SIG-M5 (cell line): ENCODE measurements at places on chromosomes 4 and X.
A peak's percentile ranks its signal among the peaks of the same experiment; 100 is the strongest.

DNA sequence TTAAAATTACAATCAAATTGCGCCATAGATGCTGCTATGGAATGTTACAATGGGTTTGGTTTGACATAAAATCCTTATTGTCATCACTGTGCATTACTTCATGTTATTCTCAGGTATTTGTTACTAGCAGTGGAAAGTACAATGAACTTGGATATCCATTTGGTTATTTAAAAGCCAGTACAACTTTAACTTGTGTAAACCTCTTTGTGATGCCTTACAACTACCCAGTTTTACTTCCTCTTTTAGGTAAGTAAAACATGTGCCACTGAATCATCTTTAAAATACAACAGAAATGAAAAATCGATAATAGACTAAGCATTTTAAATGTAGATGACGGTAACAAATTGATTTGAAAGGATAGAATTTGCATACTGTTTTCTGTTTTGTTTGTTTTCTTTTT lies 35.6 kb downstream of the INTS6L start:
- DNase-seq = peak; percentile 40

DNA sequence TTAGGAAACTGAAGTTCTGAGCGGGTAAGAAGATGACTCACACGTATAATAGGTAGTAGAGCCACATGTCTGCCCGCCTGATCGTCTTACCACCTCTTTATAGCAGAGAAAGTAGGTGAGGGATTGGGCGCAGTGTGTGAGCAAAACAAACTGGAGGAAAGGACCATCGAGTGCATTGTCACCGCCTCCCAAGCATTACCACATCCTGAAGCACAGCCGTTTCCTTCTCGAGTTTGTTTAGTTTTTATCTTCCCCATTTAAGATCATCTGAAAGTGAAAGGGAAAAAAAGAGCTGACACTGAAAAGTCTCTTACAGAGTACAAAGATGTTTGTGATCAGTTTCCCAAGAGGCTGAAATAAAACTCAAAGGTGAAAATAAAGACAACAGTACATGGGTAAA lies 14.8 kb downstream of the PDK3 start:
- peak; percentile 42 for DNase-seq

- DNase-seq = no peak
These were observed 18.5 kb downstream of the P2RY8 start for GRCh38 chrX:1518512-1518911.

GRCh38 chrX:153926858-153927671 lies 1.0 kb upstream of the ARHGAP4 start:
- DNase-seq = peak; percentile 79

- no peak for DNase-seq
These were observed 556.3 kb downstream of the PPARGC1A start for GRCh38 chr4:23333556-23333945.

DNA sequence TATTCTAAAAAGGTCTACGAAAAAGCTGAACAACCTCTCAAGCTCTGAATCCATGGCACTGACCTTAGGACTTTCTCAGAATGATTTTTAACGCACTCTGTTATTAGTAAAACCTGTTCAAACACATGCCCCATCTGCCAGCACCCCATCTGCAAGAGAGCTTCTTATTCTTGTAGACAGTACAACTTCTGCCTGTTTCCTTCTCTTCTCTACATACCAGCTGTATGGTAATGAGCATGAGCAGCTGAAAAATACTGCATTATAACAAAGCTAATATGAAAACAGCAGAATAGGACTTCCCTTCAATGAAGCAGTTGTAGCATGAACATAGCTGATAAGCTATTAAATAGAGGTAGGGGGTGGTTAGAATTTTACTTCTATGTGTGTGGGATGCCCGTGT lies 167.9 kb downstream of the FBXW7 start:
- DNase-seq = no peak

DNA sequence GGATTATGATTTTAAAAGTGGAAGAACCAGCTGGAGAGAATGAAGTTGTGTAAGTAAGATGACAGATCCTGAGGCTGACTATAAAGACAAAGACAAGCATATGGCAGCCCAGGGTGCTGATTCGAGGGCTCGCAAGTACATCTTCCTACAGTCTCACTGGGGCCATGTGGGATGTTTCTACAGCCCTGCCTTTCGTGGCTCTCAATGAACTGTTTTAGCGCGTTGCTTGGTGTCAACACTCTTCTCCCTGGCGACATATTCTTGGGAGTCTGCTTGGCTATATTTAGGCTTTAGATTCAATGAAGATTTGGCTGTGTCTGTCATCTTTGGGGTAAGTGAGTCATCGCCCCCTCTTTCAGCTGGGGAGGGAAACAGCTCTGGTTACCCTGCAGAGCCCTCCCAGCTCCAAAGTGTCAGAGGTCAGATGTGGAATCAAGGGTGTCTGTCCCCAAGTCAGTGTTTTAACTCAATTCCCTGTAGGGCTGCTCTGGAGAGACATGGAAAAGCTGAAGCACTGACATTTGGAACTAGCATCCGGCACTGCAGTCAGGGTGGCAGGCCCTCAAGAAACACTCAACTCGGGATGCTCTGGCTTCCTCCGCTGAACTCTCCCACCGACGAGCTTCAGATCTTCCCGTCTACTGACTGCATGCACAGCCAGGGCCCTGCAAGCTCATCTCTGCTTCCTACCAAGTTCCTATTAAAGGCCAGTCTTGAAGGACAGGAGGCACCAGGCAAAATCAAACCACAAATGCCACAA lies 65.7 kb downstream of the GATB start:
- no peak for DNase-seq

- DNase-seq = no peak
These were observed 45.2 kb downstream of the CXXC4 start for GRCh38 chr4:104449537-104449936.

- DNase-seq = no peak
These were observed 524 bp upstream of the EXOSC9 start for GRCh38 chr4:121800638-121800960.

DNA sequence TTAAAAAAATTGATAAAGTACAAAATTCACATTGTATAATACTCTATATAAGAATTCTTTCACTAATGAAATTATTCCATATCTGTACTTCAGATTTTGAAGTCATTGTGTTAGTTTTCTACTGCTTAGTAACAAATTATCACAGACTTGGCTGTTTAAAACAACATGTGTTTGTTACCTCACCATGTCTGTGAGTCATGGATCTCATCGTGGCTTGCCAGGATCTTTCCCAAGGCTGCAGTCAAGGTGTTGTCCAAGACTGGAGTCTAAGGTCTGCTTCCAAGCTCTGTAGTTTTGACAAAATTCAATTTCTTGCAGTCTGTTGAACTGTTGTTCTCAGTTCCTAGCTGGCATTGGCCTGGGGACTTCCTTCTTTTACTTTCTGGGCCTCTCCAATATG lies 1286.9 kb downstream of the ADGRL3 start:
- DNase-seq = no peak

- DNase-seq = no peak
These were observed 47.2 kb downstream of the STARD8 start for GRCh38 chrX:68694435-68695205.

- DNase-seq = no peak
These were observed 1145.6 kb upstream of the DIAPH2 start for GRCh38 chrX:95539041-95539440.

DNA sequence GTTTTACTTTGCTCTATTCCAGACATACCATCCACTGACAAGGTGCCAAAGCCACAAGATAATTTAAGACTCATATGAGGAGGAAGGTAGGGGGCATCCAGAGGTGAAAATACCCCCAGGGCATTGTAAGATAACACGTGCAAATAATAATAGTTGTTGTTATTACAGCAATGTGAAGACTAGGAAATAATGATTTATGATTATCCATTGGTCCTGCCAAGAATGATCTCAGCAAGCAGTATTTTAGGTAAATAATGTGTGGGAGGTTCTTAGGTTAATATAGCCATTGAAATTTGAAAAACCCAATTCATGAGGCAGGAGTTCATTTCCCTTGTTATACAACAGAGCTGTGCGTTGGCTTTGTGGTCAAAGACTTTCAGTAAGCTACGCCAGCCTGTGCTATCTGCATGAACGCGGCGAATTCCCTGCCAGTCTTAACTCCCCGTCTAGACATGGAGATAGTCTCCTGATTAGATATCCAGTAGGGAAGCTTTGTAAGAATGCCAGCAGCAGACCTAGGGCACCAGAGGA lies 47.2 kb upstream of the MXRA5 start:
- DNase-seq = no peak

DNA sequence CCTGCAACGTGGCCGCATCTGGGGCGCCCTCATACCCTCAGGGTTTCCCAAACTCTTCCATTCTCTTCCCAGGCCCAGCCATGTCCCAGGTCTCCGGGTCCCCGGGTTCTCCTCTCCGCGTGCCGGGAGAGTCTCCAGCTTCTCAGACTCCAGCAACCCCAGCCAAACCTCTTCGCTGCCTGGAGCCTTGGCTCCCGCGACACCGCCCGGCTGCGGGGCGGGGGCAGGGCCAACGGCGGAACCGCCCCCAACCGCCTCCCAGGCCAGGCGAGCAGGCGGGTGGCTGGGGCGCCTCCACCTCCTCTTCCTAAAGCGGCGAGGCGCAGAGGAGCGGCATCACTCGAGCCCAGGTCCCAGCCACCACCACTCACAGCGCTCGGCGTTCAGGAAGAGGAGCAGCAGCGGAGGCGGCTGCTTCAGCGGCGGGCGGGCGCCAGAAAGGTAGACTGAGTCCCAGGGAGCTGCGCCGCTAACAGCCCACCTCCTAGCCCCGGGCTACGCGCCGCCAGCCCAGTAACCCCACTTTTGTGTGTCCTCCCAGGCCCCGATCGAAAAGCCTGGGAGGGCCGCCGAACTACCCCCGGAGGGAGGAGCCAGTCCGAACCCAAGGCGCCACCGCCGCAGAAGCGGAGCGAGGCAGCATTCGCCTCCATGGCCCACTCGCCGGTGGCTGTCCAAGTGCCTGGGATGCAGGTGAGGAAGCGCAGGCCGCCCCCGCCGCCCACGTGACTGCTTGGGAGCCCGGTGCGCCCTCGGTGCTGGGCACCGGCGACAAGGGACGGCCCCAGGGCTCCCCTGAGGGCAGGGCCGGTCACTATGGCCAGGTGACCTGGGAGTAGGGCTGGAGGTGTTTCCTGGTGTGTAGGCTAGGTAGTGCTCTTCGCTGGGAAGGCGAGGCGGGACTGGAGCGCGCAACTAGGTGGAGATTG lies at the start of gene STK26:
Gene STK26 (plus strand): TSS at position 336 of the 929 bp plus-strand sequence. CDS start 316 bp downstream, at position 652.
- no peak for DNase-seq

- no peak for DNase-seq
These were observed 118.5 kb upstream of the OTUD4 start for GRCh38 chr4:145298885-145299284.

DNA sequence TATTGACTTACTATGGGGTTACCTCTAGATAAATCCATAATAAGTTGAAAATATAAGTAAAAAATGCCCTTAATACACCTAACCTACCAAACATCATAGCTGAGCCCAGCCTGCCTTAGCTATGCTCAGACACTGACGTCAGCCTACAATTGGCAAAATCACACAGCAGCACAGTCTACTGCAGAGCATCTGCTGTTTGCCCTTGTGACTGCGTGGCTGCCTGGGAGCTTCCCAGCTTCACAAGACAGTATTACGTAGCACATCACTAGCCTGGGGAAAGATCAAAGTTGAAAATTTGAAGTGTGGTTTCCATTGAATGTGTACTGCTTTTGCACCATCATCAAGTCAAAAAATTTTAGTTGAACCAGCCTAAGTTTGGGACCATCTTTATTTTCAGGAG lies 8.8 kb downstream of the HTT-AS start:
- DNase-seq = no peak

GRCh38 chr4:155999725-156000124 lies 46.1 kb upstream of the CTSO start:
- DNase-seq = no peak

DNA sequence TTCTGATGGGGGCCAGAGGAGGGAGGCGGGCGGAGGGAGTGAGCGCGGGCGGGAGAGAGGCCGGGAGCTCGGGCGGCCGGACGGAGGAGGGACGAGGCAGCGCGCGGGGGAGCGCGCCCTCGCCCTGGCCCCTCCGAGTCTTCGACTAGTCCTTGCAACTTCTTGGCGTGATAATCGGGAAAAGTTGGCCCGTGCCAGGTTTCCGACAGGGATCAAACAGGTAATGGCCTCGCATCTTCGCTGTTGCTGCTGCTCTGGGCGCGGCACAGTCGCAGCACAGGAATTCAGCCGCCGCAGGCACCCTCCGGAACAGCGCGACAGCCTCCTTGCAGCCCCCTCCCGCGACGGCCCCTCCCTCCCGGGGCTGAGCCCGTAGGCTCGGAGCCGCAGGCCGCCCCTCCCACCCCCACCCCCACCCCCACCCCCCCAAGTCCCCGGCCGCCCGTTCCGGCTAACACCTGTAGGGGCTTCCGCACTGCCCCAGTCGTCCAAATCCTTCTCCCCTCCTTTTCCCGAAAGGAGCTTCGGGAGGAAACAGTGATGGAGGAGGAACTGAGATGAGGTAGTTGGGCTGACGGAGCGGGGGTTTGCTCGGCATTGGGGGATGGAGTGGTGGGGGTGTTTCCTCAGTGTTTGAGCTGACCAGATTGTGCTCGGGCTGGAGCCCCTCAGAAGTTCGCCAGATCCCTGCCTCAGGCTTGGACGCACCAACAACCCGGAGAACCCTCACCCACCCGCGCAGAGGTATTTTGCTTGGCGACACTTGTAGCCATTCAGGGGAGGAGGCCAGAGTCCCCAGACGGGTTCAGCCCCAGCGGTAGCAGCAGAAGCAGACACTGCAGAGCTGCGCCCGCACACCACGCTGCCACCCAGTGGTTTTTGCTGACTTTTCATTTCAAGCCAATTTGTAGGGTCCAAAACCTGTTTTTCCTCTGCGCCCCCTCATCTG lies at the start of gene FGF13:
Gene FGF13 (minus strand): TSS at position 319 of the 949 bp plus-strand sequence. CDS start 714 bp downstream, outside the sequence.
- DNase-seq = no peak

DNA sequence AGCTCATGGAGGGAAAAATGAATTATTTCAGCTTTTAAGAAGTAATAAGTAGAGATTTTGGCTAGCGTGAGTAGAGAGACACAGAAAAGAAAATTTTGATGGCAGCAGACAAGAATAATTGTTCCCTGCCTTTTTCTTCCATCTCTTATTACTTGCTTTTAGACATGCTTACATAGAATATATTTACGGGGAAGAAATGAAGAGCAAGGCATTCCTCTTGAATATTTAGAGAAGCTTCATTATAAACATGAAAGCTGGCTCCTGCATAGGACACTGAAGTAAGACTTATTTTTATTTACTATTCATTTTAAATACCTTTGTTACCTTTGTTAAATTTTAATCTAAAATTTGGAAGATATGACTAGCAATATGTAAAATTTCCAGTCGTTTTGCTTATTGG lies 32.2 kb downstream of the DCK start:
- no peak for DNase-seq
